Stimulated activated CD8-positive, alpha-beta memory T cell treated with anti-CD3 and anti-CD28 coated beads, Interleukin-7, amount 100 ng/mL, for 1 hour (primary cell): ENCODE measurements at places on chromosomes 1 and 21.
A peak's percentile ranks its signal among the peaks of the same experiment; 100 is the strongest.

DNA sequence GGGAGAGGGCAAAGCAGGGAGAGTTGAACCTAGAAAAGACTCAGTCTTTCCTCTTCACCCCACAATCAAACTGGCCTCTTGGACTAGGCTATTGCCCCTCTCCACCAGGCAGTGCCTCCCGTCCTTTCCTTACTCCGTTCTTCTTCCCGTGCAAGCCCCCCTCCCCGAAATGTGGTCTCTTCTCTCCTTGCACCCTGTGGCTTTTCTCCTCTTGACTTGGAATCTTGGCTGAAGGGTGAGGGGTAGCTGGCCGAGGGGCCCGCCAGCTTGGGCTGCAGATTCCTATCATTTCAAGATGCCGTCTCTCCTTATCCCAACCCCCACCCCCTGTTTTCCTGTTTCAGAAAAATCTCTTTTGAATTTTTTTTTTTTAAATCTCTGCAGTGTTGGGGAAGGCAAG is 1.6 kb downstream of the WNT2B start:
- DNase-seq = no peak

DNA sequence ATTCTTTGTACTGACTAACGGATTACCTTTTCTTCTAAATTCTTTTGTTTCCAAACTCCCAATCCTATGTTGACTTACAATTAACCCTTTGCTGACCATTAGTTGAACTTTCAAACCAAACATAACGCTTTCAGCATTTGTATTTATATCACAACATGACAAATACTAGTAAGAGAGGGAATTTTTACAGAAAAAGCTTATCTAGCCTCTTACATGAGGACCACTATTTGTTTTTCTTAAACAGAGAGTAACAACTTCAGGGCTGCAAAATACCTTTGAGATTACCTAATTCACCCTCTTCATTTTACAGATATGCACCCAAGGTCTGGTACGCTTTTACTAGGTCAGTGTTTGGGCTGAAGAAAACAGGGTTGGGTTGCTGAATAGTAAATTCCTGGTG is 45.0 kb upstream of the CXADR start:
- no peak for DNase-seq

DNA sequence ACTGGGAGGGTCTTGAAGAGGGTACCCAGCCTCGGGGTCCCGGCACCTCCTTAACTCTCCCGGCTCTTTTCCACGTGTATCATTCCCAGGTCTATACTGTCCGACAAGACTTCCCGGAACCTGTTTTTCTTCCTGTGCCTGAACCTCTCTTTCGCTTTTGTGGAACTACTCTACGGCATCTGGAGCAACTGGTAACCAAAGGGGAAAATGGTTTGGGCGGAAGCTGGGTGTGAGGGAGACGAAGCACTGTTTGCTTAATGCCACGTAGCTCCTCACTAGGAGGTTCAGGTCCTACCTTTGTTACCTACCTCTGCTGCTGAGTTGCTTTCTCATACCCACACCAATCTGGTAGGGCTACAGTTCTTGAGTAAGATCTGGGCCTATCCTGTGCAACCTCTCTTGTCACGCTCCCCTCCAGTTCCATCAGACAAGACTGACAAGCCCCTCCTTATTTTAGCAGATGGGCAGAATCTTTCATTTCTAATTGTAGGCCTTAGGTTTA is 642 bp downstream of the SLC30A7 start:
- DNase-seq = peak; percentile 18

DNA sequence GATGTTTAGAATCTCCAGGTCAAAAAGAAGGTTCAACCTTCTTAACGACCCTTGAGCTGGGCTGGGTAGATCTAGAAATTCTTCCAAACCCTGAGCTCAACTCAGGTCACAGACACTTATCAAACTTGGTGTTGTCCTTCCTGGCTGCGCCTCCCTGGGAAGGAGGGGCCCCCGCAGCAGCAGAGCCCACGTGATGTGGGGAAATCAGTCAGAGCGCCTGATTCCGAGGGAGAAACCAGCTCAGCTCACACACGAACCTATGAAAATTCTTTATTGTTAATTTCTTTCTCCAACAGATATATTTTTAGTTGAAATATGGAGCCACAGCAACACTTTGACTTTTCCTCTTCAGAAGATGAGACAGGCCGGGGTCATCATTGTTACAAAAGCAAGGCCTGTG is 24.3 kb upstream of the CLSTN1 start:
- DNase-seq = no peak

GRCh38 chr21:46063734-46064680 is 33.9 kb upstream of the COL6A2 start:
- DNase-seq = no peak

- DNase-seq = no peak
These were observed 15.8 kb downstream of the STIL start for GRCh38 chr1:47298025-47298699.

DNA sequence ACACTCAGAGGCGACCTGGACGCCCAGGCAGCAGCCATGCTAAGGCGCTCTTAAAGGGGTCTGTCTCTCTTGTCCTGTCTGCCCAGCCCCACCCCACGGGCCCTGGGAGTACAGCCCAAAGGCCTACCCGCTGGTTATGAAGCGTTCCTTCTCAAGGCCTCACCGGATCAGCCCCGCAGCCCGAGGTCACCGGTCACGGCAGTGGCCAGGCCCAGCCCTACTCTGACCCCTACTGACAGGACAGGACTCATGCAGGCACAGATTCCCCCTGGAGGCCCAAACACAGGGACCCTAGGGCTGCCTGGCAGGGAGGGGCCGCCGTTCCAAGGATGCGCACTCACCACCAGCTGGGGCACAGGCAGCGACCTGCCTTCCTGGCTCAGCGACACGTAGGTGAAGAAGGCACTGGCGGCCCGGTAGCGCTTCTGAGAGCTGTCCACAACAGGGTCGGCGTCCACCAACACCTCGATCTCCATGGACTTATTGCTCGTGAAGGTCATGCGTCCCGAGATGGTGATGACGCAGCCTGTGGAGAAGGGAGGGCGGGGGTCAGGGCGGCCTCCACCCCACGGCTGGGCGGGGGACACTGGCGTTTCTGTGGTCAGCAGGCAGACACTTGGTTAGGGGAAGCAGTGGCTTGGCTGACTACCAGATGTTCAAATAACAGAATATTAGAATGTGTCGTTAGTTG is 20.0 kb upstream of the GPR153 start:
- DNase-seq = no peak

GRCh38 chr1:29397256-29397590 is 160.9 kb downstream of the PTPRU start:
- no peak for DNase-seq

DNA sequence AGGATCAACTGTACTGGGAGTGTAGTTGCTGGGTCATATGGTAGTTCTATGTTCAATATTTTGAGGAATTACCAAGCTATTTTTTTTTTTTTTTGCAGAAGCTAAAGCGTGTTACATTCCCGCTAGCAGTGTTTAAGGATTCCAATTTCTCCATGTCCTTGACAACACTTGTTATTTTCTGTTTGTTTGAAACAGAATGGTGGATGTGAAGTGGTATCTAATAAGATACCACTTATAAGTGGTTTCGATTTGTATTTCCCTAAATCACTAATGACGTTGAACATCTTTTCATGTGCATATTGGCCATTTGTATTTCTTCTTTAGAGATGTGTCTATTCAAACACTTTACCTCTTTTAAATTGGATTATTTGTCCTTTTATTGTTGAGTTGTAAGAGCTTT is 112.2 kb downstream of the DISP1 start:
- DNase-seq = no peak

DNA sequence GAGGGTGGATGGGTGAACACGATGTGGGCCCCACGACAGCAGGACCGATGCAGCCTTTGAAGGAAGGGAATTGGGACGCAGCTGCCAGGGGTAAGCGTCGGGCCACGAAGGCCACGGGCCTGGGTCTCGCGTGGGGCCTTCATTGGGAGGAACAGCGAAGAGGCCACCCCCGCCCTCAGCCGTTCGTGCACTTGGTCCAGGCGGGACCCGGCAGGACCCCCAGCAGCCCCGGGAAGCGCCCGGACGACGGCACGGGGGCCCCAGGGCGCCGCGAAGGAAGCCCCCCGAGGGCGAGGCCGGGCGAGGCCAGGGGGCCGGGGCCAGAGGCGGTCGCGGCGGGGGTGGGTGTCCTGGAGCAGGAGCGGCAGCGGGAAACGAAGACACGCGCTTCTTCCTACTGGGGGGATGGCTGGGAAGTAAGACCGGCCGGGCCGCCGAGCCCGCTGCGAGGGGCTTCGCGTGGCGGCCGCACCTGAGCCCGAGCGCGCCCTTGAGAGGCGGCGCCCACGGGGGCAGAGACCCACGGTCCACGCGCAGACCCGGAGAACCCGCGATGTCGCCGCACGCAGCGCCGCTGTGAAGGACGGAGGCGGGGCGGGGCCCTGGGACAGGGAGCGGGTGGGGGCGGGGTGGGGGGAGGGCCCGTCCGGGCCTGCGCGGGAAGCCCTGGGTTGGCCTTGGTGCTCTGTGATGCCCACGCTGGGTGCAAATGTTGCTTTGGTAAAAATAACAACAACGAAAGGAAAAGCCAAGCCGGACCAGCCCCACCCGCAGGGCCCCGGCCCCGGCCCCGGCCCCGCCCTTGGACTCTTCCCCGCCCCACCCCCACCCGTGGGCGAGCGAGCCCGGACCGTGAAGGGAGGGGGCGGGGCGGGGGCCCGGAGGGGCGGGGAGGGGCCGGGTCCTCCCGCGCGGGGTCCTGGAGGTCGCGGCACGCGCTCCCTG is 56.0 kb upstream of the ADARB1 start:
- DNase-seq = no peak

DNA sequence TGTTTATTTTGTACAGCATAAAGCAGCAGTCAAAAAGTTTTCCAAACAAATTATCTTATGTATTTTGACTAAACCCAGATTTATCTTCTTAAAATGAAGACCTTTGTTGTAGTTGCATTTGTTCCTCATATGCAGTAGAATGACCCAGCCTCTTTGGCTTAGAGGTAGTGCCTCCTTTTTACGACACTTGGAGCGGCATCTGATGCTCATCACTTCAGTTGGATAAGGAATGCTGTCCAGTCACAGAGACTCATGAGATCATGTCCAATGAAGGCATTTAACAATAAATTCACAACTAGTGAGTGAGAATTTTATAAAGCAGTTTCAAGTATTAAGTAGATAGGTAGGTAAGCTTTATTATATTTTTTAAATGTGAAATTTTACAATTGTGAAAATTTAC is 35.2 kb downstream of the PTPRC start:
- DNase-seq = no peak

GRCh38 chr1:147109041-147109440 is 63.2 kb downstream of the PRKAB2 start:
- DNase-seq = no peak

DNA sequence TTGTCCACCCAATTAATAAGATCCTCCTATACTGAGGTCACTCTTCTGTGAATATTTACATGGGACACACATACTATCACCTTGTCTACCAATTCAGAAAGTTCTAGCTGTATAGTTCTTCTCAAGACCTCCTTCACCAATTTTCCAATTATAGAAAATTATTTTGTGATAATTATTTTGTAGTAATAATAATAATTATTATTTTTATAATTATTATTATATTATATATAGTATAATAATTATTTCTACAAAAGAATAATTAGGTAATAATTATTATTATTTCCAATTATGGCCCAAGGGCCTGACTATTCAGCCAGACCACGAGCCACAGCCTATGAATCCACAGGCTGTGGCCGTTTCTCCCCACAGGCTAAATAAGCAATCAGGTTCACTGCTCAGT is 164.1 kb upstream of the IGSF21 start:
- no peak for DNase-seq

GRCh38 chr1:109910123-109910962 is at the start of gene CSF1:
Gene CSF1 (plus strand): TSS chr1:109910849. CDS start chr1:109911024, 175 bp downstream.
- DNase-seq = peak; percentile 29

DNA sequence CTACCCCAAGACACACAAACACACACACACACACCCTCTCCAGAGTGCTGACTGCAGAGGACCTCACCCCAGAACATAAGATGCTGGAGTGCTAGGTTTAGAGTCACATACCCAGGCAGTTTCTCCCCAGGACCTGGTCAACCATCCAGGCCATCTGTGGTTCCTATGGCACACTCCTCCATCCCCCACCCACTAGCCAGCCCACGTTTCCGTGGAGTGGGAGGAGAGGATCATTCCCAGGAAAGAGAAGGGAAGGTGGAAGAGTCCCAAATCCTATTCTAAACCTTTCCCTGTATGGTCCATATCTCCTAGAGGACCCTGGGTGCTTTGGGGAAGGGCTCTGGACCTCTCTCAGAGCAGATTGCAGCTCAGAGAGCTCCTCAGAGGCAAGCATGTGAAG is 1.1 kb downstream of the KCNJ9 start:
- DNase-seq = no peak

- DNase-seq = no peak
These were observed 149.6 kb downstream of the DISC1 start for GRCh38 chr1:231776010-231776756.

DNA sequence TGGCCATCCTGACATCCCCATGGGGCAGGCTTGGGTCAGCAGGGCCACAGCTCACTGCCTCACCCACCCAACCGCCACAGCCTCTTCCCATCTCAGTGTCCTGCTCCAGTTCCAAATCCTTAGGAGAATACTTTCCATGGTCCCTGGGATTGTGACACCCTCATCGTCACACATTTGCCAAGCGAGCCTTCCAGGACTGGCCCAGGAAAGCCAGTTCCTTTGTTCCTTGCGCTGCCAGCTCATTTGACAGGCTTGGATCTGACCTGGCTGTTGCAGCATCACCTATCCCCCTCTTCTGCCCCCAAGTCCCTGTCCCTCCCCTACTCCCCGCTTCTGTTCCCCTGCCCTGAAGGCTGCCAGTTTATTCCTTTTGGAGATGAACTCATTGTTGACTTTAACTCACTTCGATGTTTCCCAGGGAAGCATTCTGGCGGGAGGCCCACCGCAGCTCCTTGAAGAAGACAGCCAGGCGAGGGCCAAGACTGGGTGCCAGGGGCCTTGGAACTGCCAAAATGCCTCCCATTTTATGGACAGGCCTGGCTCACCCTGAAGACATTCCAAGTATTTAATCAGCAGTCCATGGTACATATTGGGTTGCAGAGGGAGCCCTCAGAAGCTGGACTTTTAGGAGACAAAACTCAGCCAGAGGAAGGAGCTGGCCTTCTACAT is 10.2 kb upstream of the GNL2 start:
- no peak for DNase-seq
